ENCODE measurements at places on chromosomes 3 and 15. TPM values are rescaled to one million over a fixed set of nuclear protein-coding genes. Genes with fewer than 3 reads are reported as not detected.

LTK gene
- total RNA-seq, result 0.19 TPM

ATP8B4 gene
- 0.19 TPM for total RNA-seq

ANKRD63 gene
- not detected for total RNA-seq

CYP1A1 gene
- 0.19 TPM for total RNA-seq

CHRFAM7A gene
- total RNA-seq, result 0.19 TPM

FBXL22 gene
- 0.58 TPM for total RNA-seq

EIF1B gene
- 15.0 TPM for total RNA-seq

GANC gene
- total RNA-seq, result 19.7 TPM

NPAP1 gene
- total RNA-seq, result not detected

SI gene
- not detected for total RNA-seq

TGM5 gene
- not detected for total RNA-seq

CCDC39 gene
- total RNA-seq, result not detected

NRG4 gene
- 0.56 TPM for total RNA-seq

COL6A5 gene
- not detected for total RNA-seq

GOLGA8K gene
- total RNA-seq, result not detected

ATOSA gene
- 15.2 TPM for total RNA-seq

APOD gene
- 1.4 TPM for total RNA-seq

SLC6A20 gene
- total RNA-seq, result not detected

ACSBG1 gene
- total RNA-seq, result not detected

LHFPL4 gene
- total RNA-seq, result not detected

SAMD7 gene
- total RNA-seq, result not detected

MESP1 gene
- total RNA-seq, result 0.28 TPM

MAGEF1 gene
- total RNA-seq, result 23.4 TPM

SLC28A2 gene
- total RNA-seq, result not detected

PARP15 gene
- total RNA-seq, result under 0.01 TPM

THRB gene
- total RNA-seq, result 1.4 TPM

RBPMS2 gene
- total RNA-seq, result not detected

HRH1 gene
- total RNA-seq, result 9.6 TPM

CADPS gene
- 0.85 TPM for total RNA-seq

COMMD4 gene
- total RNA-seq, result 85.7 TPM

KCNMB3 gene
- total RNA-seq, result 0.85 TPM

RLBP1 gene
- total RNA-seq, result not detected

SEMA3F gene
- total RNA-seq, result 1.7 TPM

TMC3 gene
- total RNA-seq, result 3.9 TPM

MUC4 gene
- not detected for total RNA-seq

BCL6 gene
- total RNA-seq, result 8.4 TPM

CIDEC gene
- under 0.01 TPM for total RNA-seq

PRR20G gene
- total RNA-seq, result not detected

CADM2 gene
- 0.85 TPM for total RNA-seq

PCSK6 gene
- 4.2 TPM for total RNA-seq

GRIP2 gene
- 1.1 TPM for total RNA-seq

PLS1 gene
- 2.5 TPM for total RNA-seq

STX19 gene
- under 0.01 TPM for total RNA-seq

CAND2 gene
- 4.2 TPM for total RNA-seq

GPR87 gene
- total RNA-seq, result under 0.01 TPM

LRRC34 gene
- total RNA-seq, result 2.9 TPM

DOCK3 gene
- total RNA-seq, result 0.28 TPM

TRIM71 gene
- not detected for total RNA-seq

SCAMP5 gene
- 4.0 TPM for total RNA-seq

PIK3CB gene
- 13.2 TPM for total RNA-seq

COL7A1 gene
- 9.8 TPM for total RNA-seq

PLSCR1 gene
- total RNA-seq, result 44.1 TPM
